ENCODE measurements at places on chromosomes 3 and 15.

- peak; percentile 84 for DNase-seq
These were observed 276.0 kb downstream of the GBE1 start for GRCh38 chr3:81485444-81485865.

GRCh38 chr15:35115155-35115725, 30.1 kb upstream of the NANOGP8 start:
- DNase-seq, result no peak

GRCh38 chr3:78822726-78823125, 945.1 kb downstream of the ROBO1 start:
- DNase-seq, result no peak

- DNase-seq, result no peak
These were observed 8.1 kb upstream of the SRPRB start for GRCh38 chr3:133797396-133798105.

DNA sequence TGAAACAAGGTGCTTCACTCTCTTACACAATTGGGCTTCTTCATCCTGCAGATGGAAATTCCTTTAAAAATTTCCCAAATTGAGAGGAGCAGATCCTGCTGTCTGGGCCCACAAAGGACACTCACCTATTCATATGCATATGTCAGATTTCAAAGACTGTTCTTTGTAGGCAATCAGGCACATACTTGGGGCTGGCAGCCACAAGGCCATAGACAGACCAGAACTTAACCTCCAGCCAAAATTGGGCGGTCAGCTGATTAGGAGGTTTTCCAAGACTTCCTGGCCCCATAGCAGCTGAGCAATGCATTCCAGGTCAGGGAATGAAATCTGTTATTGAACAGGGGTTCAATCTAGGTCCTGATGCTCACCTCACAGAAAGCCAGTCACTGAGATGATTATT, 15.0 kb upstream of the HPS3 start:
- DNase-seq, result no peak

GRCh38 chr15:48579945-48580671, 65.4 kb downstream of the FBN1 start:
- no peak for DNase-seq

GRCh38 chr3:35659768-35660167, 20.4 kb downstream of the ARPP21 start:
- DNase-seq, result no peak

- peak; percentile 62 for DNase-seq
These were observed 29.3 kb downstream of the BTD start for GRCh38 chr3:15630646-15631350.

- no peak for DNase-seq
These were observed 27.6 kb upstream of the GPR171 start for GRCh38 chr3:151230646-151231045.

DNA sequence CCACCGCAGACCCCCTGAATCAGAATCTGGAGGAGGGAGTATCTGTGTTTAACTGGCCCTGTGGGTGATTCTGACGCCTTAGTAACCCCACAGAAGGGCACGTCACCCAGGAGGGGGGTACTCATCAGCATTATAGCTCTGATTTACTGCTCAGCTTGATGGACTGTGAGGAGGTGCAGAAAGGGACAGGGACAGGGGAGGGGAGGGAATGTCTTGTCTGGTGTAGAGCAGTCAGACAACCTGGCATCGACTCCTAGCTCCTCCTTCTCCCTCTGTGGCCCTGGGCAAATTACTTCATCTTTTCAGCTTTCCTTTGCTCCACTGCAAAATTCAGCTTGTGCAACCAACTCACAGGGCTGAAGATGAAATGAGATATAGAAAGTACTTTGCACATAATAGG, 42.3 kb upstream of the GLCE start:
- no peak for DNase-seq

DNA sequence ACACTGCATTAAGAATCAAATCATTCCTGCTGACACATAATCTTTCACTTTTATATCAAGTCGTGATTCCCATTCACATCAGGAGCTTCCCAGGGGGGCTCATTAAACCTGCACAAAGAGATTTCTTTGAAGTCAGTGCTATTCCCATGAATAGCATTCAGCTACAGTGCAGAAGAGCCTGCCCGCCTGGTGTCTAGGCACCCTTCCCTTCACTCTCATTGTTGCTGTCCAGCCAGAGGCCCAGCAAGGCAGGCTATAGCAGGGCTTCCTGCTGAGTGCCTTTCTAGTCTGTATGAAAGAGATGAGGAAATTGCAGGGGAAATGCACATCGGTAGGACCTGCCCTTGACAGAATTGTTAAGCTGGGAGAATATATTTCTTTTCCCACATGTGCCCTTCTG, 4.5 kb upstream of the GJD2 start:
- no peak for DNase-seq

Measured in fibroblast of skin of left biceps (primary cell).